Stimulated activated CD4-positive, alpha-beta T cell treated with anti-CD3 and anti-CD28 coated beads, Interleukin-1b, Interleukin-23, amount 100 ng/mL, for 4 hours (primary cell): ENCODE measurements at places on chromosomes 12 and 14.

DNA sequence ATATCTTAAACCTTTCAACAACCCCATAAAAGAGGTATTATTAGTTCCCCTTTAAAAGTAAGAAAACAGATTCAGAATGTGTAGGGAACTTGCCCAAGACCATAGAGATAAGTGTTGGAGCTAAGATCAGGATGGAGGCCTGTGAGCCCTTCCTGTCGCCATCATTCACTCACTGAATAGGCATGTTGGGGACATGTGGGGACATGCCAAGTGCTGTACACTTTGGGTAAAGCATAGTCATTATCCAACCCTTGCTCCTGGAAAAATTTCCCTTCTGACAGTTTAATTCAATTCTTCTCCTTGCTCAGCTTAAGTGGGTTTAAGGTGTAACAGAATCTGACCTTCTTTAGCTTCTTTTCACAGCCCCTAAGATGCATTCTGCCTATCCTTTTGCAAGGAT, 28.0 kb upstream of the C12orf42 start:
- no peak for DNase-seq

- no peak for DNase-seq
Measured at GRCh38 chr14:92492258-92492657, 21.3 kb upstream of the RIN3 start.

DNA sequence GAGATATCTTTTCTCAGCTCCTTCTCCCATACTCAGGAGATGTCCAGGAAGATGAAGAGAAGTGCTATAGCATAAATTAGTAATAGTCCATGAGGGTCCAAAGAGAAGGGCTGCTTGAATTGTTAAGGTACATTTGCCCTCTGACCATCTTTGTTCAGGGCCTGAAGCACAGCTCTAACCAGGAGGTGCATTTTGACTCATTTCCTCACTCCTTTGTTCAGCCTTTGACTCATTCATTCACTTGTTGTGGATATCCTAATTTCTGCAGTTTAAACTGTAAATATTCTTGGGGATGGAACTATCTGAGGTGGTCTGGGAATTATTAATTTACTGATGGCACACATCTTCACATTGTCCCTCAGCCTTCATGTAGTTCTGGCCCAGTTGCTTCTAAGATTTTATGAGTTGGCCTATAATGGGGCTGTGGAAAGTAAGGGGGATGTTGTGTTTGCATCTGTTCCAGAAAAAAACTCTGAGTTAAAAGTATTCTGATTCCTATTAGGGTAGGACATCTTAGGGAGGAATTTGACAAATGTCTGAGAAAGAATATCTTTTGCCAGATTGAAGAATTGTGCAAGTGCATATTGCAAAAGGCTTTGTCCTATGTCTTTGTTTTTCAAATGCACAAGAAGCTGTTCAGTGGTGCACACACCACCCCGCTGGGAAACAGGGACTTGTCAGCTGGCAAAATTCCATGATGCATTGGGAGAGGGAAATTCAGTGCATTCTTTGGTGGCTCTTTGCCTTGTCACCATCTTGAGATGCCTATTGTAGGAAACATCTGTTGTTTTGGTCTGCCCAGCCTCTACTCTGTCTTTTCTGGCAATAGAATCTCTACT, 22.1 kb downstream of the SMOC1 start:
- DNase-seq = no peak

DNA sequence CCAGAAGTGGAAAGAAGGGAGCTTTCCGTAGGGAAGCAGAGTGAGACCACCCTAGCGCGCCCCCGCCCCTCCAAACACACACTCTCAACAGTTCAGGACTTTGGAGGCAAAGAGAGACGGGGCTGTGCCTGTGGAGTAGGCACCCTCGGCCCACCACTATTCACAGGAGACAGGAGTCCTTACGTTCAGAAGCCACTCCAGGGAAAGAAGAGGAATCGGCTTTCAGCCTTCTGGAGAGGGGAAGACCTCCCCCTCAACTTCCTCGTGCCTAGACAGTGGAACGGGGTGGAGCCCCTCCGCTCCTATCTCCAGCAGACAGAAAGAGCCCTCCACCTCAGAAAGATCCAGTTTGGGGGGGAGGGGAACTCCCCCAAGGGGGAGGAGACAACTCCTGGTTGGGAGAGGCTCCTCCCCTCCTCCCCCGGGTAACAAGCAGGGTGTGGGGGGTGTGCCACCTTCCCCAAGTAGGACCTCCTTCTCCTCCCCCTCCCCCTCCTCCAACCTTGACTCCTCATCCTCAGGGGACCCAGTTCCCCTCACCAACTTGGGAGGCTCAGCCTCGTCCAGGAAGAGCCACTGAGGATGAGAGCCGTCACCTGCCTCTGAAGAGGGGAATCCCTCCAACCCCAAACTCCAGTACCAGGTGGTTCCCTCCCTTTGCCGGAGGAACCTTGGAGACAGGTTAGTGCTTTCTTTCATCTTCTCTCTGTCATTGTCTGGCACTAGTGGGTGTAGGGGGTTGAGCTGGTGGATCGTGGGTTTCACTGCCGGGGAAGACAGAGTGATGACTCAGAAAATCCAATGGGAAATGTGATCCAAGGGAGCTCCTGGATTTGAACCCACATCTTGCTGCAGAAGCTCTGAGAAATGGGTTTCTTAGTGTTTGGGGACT, 883 bp downstream of the FOXJ2 start:
- DNase-seq = peak; percentile 24

DNA sequence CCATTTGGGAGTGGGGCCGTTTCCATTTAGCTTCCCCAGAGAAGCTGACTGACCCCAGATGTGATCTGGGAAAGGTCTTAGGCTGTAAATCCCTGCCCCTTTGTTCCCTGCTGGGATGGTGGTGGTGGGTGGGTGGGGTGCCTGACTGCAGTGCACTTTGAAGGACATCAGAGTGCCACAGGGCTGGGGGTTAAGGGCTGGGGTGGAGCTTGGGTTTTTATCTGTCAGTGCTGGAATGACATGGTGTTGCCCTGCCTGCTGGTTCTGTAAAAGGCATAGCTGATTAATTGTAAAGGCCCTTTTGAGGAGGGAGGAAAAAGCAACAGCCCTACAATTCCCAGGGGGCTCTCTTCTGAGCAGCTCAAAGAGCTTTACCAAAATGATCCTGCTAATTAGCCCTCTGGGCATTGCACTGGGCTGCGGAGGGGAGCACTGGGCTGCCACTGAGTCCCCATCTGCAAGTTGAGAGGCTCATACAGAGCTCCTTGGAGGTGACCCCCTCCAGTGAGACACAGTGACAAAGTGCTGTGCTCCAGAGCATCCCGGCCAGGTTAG, 21.1 kb downstream of the PLEKHG3 start:
- no peak for DNase-seq

DNA sequence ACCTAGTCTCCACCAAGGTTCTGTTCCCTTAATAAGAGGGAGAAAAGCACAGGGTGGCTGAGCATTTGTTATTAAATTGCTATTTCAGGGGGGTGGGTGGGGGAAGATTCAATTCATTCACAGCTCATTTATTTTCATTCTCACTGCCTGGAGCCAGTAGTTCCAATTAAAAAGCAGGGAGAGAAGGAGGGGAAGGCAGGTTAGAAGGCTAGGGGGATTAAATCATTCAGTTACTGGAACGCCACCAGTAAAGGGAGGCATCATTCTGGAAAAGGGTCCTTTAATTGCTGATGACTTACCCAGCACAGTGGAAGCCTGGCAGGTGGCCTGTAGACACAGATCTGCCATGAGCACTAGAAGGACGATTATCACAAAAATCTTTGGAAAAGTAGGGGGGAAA, 47.4 kb downstream of the NIN start:
- no peak for DNase-seq

- no peak for DNase-seq
Measured at GRCh38 chr14:76228138-76228537, 76.4 kb downstream of the GPATCH2L start.

- no peak for DNase-seq
Measured at GRCh38 chr14:51879170-51879569, 18.8 kb downstream of the GNG2 start.

GRCh38 chr12:96034621-96035282, 635 bp downstream of the LTA4H start:
- DNase-seq = no peak

GRCh38 chr12:104462931-104463339, 6.2 kb downstream of the CHST11 start:
- DNase-seq = no peak

GRCh38 chr14:94880876-94881275, 111.0 kb upstream of the GSC start:
- DNase-seq = no peak

DNA sequence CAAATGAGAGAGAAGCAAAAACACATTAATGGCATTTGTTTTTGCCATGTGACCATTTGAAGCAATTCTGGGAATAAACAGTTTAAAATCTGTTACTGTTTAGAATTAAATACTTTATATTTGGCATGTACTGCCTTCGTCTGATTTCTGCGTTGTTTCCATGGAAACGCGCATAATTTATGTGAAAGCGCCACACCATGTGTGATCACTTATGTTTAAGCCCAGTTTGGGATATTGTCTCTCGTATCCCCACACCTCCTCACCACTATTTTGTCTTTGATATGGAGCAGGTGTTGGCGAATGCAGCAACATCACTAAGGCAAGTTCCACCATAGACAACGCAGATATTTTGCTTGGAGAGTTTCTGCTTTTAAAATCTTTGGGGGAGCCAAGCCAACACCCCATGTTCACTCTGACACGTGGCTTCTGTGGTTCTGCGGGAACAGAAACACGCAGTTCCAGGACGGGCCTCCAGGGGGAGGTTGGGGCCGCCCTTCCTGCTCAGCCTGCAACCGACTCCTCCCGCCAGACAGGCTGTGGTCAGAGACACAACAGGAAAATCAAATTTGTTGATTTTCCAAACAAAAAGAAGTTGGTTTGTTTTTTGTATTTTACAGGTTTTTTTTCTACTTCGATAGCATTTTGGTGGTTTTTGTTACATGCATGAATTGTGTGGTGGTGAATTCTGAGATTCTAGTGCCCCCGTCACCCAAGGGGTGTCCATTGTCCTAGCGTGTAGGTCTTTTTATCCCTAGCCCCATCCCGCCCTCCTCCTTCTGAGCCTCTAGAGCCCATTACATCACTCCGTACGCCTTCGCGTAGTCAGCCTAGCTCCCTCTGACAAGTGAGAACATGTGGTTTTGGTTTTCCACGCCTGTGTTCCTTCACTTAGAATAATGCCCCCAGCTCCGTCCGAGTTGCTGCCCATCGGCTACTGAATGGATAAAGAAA, 101.9 kb upstream of the SFSWAP start:
- DNase-seq = peak; percentile 53

DNA sequence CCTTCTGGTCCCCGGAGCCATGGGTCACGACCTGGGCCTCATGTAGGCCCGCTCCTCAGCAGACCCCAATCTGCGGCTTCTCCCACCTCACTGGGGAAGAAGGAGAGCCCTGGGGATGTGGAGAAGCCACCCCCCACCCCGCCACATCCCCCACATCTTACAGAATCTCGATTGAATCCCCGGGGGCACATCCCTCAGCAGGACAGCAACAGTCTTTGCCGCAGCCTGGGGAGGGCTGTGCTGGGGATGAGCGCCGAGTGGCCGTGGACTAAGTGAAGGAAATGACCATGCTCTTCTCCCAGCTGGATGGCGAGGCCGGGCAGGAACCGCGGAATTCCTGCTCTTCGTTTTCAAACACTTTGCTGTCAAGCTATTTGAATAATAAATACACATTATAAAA, 169.0 kb upstream of the RTL1 start:
- no peak for DNase-seq

- DNase-seq = no peak
Measured at GRCh38 chr14:53412819-53413675, 259.9 kb upstream of the DDHD1 start.

GRCh38 chr12:53791735-53792326, 40.1 kb upstream of the CISTR start:
- peak; percentile 17 for DNase-seq

DNA sequence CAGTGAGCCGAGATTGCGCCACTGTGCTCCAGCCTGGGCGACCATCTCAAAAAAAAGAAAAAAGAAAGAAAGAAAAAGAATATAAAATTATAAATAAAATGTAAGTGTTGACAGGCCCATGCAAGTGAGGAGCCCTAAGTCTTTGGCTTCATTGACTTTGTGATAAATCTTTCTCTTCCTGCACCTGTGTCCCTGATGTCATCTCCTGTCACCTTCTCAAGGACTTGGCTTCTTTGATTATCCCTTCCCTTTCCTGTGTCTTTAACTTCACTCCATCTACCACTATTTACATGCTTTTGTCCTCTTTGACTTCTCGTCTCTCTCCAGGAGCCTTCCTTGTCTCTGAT, 33.6 kb upstream of the WNK1 start:
- no peak for DNase-seq

GRCh38 chr12:124430491-124430890, 135.6 kb downstream of the RFLNA start:
- DNase-seq = no peak

DNA sequence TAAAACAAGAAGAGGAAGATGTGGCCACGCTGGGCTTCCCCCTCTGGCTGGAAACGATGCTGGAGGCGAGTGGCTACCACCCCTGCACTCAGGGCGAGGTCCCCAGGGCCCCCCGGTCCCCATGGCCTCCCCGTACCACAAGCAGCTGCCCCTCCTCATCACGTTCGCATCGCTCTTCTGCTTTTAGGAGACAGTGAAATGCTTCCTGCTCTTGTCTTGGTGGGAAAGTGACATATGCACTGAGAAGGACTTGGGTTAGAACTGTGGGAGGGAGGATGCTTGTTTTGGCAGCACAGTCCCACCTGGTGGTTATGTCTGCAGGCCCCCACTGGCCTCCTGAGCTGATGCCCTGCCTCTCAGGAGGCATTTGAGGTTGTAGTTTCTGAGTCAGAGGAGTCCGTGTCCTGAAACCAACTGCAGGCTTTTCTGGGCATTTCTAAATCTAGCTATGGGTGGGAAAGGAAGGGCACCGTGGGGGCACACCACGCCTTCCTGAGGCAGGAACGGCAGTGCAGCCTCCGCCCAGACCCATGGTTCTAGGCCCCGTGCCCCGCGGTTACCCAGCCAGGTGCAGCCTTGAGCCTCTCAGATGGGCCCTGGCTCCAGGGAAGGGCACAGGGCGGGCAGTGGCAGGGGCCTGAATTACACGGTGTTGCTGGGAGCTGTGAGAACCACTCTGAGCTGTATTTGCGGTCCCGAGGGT, 139.3 kb downstream of the ADGRD1 start:
- no peak for DNase-seq

DNA sequence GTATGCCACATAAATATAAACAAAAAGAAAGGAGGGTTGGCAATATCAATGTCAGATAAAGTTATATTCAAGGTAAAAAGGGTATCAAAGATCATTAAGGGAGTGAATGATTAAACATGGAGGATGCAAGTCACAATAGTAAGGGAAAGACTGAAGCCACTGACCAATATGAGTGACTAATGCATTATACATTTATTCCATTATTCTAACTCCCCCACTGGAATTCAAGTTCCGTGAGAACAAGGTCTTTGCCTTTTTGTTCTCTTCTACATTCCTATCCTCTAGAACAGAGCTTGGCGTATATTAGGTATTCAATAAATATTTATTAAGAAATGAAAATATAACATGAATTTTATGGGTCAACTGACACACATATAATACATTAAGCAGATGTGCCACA, 30.7 kb downstream of the MAP4K5 start:
- no peak for DNase-seq

GRCh38 chr12:114316076-114316475, 89.9 kb downstream of the TBX5 start:
- DNase-seq = no peak

DNA sequence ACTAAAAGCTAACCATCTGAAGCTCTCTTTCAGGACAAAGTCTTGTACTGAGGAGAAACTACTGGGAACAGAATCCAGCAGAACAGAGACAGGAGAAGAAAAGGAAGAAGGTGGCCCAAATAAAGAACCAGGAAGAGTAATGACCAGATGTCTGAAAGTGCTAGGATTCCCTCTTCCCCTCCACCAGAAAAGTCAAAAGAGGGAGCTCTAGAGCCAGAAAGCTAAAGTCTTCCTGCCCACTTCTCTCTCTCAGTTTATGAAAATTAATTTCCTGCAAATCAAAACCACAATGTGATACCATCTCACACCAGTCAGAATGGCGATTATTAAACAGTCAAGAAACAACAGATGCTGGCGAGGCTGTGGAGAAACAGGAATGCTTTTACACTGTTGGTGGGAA, 47.2 kb downstream of the SPPL3 start:
- DNase-seq = no peak
